ENCODE measurements at places on chromosomes 16 and 17. TPM values are rescaled to one million over a fixed set of nuclear protein-coding genes. Genes with fewer than 3 reads are reported as not detected.
A peak's percentile ranks its signal among the peaks of the same experiment; 100 is the strongest.

- DNase-seq, result peak; percentile 65
These were observed 7.9 kb downstream of the ENGASE start for GRCh38 chr17:79082311-79083190.

GRCh38 chr16:1311212-1311737, 1.8 kb downstream of the UBE2I start:
- no peak for DNase-seq

GRCh38 chr17:82911822-82912221, 72.0 kb upstream of the ZNF750 start:
- DNase-seq, result no peak

- peak; percentile 91 for DNase-seq
These were observed at the start of gene ADCY7 for GRCh38 chr16:50266337-50267091. Gene ADCY7 (plus strand): TSS chr16:50266551. CDS start chr16:50288180, 21,629 bp downstream.

GRCh38 chr17:8021565-8022359, 17.1 kb upstream of the ALOX15B start:
- no peak for DNase-seq

The CRYBA1 gene
- total RNA-seq, result not detected

DNA sequence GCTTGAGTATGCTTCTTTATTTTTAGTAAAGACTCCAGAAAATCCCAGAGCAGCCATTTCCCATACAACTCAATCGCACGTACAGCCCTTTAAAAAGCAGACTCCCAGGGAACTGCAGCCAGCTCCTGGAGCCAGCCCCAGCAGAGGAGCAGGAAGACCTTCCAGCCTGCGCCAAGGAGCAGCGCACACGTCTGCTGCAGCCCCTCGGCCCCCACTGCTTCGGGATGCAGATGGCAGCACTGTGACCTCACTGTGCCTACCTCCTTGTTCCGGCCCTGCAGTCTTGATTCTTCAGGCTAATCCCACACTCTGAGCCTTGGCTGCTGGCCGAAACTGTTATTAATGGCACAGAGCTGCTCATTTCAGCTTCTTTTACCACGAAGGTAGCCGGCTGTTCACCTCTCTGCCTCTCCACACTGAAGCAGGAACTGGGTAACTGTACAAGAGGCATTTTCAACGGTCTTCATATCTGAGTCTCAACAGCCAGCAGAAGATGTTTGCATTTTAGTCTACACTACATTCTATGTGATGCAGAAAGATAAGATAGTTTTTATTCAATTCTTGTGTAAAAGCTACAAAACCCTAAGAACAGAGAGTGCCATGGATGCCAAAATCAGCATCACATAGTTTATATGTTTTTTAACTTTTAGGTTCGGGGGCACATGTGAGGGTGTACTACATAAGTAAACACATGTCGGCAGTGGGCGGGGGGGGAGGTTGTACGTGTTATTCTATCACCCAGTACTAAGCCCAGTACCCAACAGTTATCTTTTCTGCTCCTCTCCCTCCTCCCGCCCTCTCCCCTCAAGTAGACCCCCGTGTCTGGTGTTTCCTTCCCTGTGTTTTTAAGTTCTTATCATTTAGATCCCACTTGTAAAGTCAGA, 130.9 kb downstream of the ANKRD11 start:
- DNase-seq, result no peak

- no peak for DNase-seq
These were observed 192 bp downstream of the FASN start for GRCh38 chr17:82097919-82098168.

The BCL6B gene
- not detected for total RNA-seq

GRCh38 chr16:6096931-6097670, 999.5 kb upstream of the EEF2KMT start:
- DNase-seq, result peak; percentile 27

The GAS2L2 gene
- total RNA-seq, result not detected

The TACO1 gene
- 22.9 TPM for total RNA-seq

DNA sequence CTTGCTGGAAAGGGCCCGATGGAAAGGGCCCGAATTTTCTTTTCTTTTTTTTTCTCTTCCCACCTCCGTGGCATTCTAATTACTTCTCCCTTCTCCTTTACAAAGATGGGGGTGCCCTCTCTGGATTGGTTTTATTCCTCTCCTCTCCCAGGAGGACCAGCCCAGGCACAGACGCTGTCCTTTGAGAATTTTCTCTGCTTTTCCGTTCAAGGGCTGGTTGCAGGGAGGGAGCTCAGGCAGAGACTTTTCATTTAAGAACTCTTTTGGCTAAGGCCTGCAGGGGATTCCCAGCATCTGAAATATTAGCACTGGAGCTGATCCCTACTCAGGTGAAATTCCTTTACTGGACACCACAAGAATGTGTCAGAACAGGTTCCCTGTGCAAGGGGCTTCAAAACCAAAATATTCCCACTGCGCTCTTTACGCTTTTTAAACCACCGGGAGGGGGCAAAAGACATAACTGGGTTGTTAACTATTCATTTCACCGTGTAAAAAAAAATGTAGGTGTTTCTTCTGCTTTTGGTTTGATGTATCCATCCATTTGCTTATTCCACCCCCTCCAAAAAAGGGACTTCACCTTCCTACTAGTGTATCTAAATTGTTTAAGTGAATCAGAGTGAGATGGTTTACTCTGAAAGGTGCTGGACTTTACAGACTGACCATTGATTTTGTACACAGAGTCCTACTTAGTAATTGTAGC, 1.4 kb downstream of the NFAT5 start:
- DNase-seq, result no peak

- no peak for DNase-seq
These were observed 19.4 kb downstream of the OTOA start for GRCh38 chr16:21683184-21683583.

The CA5A gene
- total RNA-seq, result not detected

The TNP2 gene
- total RNA-seq, result not detected

The VPS4A gene
- 16.6 TPM for total RNA-seq

The SLC5A2 gene
- total RNA-seq, result not detected

The CA4 gene
- total RNA-seq, result not detected

The LPO gene
- not detected for total RNA-seq

DNA sequence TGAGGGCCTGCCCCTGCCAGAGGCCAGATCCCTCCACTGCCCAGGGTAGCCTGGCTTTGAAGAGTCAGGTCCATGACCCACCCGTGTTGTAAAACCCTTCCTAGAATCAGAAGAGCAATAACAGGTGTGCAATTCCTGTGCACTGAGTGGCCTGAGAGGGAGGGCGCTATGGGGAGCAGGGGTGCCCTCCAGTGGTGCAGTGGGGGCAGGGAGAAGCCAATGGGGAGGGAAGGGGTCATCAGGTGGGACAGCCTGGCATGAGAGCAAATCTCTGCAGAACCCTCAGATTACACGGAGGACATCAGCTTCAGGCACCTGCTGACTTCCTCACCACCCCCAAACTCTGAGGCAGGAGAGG, 72.9 kb upstream of the ZNF469 start:
- no peak for DNase-seq

DNA sequence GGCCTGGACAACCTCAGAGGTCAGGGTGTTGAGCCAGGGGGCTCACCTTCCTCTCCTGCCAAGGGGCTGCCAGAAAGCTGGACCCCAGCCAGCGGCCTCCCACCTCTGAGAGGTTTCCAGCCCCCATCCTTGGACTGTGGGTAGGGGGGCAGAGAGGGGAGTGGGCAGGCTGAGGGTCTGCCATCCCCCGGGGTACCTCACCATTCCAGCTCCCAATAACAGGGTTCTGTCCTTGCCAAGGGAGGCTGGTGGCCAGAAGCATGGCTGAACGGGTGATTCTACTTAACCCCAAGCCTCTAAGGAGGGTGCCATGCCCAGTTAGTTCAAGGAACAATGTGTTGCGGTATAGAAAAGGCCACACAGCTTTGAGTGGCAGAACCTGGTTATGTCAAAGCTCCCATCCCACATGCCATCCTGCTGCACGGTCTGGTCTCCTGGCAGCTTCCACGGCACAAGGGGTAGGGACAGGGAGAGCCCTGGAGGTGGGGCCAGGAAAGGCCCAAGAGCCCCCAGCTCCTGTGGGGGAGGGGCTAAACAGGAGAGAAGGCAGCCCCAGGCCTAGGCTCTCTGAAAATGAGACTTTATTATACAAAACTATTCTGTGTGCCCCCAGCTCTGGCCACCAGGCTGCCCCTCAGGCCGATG, 19.8 kb downstream of the B9D1 start:
- no peak for DNase-seq

The TBC1D3G gene
- not detected for total RNA-seq

GRCh38 chr17:51402899-51403298, 142.6 kb downstream of the UTP18 start:
- no peak for DNase-seq

DNA sequence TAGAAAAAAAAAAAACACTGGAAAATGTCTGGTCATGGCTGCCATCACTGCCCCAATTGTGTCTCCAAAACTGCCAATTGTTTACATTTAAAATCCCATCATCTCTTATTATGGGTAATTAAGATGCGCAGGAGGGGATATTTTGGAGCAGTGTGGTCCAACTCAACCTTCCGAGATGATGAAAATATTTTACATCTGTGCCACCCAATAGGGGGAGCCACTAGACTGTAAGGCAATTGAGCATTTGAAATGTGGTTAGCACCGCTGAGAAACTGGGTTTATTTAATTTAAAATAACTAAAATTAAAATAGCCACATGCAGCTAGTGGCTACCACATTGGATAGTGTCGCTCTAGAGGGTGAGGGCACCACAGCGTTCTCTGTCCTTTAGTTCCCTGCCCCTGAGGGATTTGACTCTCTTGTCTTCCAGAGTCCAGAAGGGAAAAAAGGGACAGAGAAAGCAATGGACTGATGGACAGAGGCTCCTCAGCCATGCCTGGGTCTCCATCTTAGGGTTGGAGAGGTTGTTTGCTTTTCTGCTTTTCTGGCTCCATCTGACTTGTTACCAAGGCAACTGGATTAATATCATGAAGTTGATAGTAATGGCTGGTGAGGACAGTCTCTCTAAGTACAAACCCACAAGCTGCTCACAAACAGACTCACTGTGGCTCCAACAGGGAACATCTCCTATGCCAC, 3.5 kb downstream of the MPO start:
- DNase-seq, result no peak

GRCh38 chr17:46821482-46822387, 3.2 kb upstream of the WNT3 start:
- no peak for DNase-seq

The UMOD gene
- total RNA-seq, result not detected

DNA sequence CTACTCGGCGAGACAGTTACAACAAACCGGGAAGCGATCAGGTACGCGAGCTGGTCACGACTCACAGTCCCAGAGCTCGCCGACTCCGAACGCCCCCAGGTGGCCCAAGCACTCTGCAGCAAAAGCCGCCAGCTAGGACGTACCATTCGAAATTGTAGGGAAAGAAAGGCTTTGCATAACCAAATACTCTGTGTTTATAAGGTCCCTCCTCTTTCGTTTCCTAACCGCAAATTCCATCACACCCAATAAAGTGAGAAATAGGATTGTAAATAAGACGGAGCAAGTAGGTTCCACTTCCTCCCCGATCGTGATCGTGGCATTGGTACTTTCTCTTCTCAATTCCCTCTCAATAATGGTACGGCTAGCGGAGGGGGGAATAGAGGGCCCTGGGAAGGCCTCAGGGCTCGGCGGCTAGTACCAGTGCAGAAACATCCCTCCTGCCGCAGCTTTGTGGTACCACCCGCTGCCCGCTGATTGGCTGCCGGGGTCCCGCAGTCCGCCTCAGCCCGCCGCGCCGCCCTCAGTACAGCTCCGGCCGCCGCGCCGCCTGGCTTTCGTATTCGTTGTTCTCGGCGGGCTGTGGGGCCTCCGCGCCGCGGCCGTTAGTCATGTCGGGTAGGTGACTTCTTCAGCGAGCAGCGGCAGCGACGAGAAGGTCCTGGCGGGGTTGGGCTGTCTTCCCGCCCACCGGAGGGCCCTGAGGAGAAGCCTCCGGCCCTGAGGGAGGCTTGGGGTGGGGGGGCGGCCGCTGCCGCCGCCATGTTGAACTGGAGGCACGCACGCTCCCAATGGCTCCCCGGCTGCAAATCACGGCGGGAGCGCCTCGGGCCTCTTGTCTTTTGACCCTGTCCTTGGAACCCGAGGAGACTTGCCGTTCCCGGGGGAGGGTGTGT, at the start of gene TAF15:
TAF15 (plus strand) TSS at position 523 of the 893 bp plus-strand sequence; CDS start at position 609, 86 bp downstream.
- DNase-seq, result peak; percentile 96
